ENCODE measurements at places on chromosomes 11 and 22.
A peak's percentile ranks its signal among the peaks of the same experiment; 100 is the strongest.

DNA sequence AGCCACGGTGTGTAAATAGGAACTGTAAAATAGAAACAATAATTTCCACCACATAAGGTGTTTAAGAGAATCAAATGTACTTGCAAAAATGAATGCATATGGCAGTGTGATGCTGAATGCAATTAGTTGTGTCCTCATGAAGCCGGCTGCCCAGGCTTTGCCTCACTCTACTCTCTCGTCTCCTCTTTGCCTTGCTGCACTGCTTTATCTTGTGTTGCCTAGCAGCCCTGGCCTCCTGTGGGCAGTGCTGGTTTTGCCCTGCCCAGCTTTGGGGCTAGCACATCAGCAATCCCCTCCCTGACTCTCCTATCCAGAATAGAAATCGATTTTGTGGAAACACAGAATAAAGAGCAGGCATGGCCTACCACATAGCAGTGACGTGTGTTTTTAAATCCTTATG is 30.0 kb downstream of the LRRC32 start:
- no peak for DNase-seq

DNA sequence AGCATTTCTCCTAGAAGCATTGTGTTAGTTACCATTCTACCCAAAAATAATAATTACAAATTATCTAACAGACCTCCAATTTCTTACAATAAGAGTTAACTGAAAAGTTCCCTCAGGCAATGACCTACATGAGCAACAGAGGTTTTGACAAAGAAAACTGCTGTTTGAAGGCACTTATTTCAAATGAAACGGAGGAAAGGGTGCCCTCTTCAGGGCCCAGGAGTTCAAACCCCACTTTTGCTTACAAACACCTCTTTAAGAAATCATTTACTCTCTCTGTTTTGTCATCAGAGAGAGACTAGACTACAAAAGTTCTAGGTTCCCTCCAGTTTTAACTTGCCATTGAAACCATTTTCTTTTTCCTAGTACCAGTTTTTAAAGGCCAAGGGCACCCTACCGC is 56.7 kb downstream of the AMBRA1 start:
- no peak for DNase-seq

- DNase-seq = no peak
Measured at GRCh38 chr11:122807731-122808477, 30.4 kb upstream of the CRTAM start.

- DNase-seq = peak; percentile 14
Measured at GRCh38 chr11:12377824-12378593, 638 bp downstream of the PARVA start.

GRCh38 chr11:17640493-17641164 is 78.7 kb upstream of the MYOD1 start:
- no peak for DNase-seq

DNA sequence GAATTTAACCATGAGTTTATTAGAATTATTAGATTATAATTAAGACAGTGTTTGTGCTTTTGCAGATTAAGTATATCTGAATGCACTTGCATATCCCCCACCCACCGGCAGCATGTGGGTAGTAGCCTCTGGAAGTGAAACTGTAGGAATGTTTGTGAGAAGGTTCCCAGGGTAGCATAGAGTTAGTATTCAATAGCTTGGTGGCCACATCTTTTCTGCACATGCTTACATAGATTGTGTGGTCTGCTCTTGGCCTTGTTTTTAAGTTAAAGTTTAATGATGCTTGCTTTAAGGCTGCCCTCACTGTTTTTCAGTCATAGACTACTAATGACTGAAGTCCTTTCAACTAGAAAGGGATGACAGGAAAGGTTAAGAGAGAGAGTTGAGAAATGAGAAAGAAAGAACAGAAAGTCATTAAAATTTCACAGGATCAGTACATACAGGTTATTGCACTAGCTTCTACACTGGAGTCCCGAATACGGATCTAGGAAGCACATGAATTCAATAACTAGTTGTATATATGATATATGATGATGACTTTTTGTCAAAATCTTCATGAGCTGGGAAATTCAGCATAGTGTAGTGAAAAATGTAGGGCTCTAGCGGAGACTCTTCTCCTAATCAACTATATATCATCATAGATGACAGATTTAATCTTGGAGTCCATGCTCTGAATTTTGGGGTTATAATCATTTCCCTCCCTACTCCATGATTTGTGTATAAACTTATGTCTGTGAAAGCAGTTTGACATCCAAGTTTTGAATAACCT is 137.1 kb downstream of the ARHGAP42 start:
- no peak for DNase-seq

- no peak for DNase-seq
Measured at GRCh38 chr22:35328472-35328885, 28.8 kb downstream of the TOM1 start.

DNA sequence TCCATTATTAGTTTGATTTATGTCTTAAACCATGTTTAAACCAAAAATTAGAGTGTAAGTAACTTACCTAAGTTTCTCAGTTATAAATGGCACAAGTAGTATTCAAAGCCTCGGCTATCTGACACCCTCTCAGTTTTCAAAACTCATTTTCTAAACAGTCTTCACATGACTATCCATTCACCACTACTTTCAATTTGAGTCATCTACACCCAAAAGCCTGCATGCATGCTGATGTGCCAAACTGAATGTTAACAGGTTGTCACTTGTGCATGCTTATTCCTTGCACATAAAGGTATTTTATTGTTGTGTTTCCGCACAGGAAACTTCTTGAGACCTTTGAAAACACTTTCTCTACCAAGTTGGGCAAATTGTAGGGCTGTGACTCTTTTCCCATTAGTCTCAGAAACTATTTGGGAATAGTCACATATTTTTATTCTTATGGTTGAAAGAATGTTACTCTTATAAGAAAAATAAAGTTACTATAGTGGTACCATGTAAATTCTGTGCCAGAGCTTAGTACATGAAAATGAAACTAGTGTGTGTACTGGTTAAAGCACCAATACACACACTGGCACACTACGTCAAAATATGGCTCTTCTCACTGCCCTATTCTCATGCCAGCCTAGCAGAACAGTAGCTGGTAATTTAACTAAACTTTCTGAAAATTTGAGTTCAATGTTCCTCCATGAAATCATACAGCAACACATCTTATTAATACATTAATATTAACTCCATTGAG is 2.2 kb upstream of the OR51E2 start:
- no peak for DNase-seq

Data from activated effector memory CD4-positive, alpha-beta T cell treated with Interleukin-2 at 50 U/mL for 16 hours (primary cell).